Naive thymus-derived CD8-positive, alpha-beta T cell (primary cell): ENCODE measurements at places on chromosomes 3 and 15.

- no peak for DNase-seq
Measured at GRCh38 chr3:172071780-172072330, 32.5 kb downstream of the FNDC3B start.

GRCh38 chr3:21377071-21377769 lies 373.8 kb downstream of the ZNF385D start:
- DNase-seq: no peak

DNA sequence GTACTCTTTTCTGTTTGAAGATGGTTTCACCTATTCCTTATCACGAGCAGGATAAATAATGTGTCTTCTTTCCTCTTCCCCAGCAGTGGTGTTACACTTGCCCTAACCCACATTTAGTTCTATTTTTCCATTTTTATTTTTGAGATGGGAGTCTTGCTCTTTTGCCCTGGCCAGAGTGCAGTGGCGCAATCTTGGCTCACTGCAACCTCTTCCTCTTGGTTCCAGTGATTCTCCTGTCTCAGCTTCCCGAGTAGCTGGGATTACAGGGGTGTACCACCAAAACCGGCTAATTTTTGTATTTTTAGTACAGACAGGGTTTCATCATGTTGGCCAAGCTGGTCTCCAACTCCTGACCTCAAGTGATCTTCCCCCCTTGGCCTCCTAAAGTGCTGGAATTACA lies 372.4 kb downstream of the FOXP1 start:
- no peak for DNase-seq

DNA sequence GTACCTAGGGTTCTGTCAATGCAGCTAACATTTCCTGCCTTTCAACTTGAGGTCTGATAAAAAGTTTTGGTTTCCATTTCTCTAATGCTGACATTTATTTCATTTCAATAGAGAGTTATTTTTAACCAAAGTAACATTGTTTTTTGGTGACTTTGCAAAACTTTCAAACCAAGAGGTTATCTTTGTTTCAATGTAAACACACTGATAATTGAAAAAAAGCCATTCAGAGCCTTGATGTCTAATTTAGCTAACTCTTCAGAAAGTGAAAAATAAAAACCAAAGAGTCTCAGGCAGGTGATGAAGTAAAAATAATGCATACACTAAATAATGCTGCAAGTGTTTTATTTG lies 9.6 kb upstream of the TIPARP start:
- DNase-seq: no peak

- no peak for DNase-seq
Measured at GRCh38 chr15:41862515-41863116, 24.0 kb downstream of the PLA2G4B start.

DNA sequence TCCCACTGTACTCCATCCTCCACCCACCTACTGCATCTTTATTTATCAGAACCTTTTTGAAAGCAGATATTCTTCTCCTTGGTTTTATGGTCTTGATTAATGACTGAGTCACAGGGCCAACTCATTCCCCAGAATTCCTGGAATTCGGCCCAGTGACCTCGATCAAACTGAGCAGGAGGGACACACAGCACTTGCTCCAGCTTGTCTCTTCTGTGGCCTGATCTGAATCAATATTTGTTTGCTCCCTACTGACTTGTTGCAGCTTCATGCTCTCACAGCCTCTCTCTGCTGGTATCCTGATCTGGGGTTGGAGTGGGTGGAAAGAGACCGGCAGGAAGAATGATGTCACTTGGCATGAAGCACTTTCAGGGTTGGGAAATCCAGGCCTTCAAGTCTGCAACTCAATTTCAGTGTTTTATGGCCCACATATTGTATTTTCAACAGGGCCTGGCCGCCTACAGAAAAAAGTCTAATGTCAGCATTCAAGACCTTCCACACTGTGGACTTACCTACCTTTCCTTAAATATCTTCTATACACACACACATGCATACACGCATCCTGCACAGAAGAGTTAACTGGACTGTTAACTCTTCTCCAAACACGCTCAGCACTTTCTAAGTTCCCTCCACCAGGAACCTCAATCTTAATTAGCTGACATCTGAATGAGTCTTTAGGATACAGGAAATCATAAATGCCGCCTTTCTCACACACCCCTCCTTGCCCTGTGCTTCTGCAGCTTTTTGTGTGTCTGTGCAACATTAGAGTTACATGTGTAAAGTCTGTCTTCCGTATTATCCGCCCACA lies 4.6 kb downstream of the ANXA2 start:
- no peak for DNase-seq

- DNase-seq: no peak
Measured at GRCh38 chr3:129014793-129015345, 13.8 kb downstream of the EFCC1 start.

- DNase-seq: no peak
Measured at GRCh38 chr3:147246906-147247305, 159.4 kb downstream of the ZIC4 start.

DNA sequence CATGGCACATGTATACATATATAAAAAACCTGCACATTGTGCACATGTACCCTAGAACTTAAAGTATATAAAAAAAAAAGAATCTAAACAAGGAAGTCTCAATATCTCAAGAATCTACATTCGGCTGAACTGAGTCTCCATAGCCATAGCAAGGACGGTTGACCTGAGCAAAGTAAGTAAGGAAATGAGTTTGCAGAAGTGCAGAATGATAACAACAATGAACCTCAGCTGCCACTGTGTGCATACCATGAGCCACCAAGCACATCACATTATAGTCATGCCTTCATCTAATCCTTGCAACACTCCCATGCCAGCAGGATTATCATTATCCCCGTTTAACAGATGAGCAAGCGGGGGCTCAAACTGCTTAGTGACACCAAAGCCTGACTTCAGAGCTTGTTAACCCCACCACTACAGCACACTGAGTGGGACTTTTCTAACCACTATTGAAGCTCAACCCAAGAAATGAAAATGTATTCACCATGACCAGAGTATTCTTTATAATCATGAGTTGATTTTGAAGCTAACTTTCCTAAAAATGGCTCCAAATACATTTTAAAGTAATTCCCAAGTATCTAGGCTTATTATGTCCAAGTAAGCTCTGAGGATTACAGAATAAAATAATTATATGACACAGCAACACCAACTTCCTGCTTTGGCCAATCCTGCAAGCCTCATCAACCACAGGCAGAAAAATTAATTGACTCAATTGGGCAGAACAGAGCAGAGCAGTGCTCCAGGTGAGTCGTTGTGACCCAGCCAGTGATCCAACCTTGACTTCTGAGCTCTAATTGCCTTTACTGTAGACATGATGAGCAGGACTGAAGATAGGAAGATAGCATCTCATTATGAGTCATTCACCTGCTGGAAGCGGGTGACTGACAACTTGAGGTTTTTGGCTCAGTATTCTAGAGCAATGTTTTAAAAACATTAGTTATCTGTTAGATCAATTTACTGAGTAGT lies 47.3 kb upstream of the IL12A start:
- DNase-seq: no peak

GRCh38 chr3:24316887-24317383 lies 177.7 kb downstream of the THRB start:
- no peak for DNase-seq

DNA sequence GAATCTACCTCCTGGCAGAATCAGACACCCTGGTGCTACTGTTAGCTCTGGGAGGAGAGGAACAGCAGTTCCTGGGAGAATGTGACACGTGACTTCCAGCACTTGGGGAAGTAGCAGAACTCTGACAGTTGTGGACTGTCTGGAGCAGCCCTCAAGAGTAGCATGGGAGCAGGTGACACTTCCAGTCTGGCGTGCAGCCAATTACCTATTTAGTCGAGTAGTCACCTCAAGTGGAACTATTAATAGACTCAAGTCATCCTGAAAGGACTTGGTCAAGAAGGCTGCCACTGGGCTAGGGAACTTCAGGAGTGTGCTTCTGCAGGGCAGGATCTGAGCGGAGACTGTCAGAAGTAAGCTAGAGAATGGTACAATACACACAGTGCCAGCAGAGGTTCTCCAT lies 62.3 kb downstream of the MTHFS start:
- DNase-seq: no peak

DNA sequence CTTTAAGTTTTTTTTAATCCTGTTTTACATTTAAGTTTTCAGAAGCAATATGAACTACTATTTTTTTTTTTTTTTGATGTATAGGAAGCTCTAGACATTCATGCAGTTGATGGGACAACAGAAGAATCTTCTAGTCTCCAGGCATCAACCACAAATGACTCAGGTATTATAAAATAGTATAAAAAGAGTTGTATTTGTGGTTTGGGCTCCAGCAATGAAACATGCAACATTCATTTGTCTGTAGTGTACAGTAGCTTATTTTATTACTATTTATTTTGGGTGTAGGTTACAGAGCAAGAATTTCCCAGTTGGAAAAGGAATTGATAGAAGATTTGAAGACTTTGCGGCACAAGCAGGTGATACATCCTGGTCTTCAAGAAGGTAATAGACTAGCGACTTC lies 38.6 kb downstream of the MGA start:
- no peak for DNase-seq

DNA sequence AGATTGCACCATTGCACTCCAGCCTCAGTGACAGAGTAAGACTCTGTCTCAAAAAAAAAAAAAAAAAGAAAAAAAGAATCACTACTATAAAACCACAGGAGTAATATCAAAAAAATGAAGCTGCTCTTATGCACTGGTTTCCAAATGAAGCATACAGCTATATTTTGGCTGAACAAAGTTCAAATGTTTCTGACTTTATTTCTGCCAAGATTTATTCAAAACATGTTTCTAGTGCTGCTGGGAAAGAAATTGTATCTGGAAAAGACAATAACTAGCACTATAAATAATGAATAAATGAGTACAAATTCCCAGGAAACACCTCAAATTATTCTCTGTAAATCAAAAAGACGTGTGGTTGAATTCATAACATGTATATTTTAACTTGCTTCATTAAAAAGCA lies 102.5 kb upstream of the MME start:
- DNase-seq: no peak

DNA sequence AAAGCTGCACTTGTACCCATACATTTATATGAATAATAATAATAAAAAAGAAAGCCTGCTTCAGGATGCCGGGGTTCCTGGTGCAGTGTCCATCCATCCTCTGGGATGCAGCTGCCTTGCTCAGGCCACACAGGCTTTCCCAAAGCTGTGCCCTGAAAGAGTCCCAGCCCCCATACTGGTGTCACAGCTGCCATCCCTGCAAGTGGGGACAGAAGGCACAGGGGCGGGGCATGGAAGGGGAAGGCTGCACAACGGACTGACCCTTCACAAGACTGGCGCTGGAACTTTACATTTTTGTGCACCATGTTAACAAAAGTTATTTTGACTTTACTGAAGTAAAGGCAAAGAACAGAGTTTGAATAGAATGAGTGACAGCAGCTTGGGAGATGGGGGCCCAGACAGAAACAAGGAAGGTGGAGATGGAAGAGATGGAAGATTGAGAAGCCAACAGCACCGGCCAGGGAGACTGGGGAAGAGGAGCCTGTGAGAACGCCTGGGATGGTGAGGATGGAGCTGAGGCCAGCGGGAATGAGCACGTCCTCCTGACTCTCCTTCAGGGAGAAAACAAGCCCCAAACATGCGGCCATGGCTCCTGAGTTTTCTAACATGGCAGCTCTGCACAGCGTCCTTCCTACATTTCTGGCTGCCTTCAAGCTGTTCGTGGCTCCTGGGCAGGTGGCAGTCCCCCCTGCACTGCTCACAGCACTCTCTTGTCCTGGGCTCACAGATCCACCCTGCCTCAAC lies 73.1 kb downstream of the ABTB1 start:
- DNase-seq: no peak

- no peak for DNase-seq
Measured at GRCh38 chr15:77838061-77838460, 205.3 kb upstream of the LINGO1 start.

DNA sequence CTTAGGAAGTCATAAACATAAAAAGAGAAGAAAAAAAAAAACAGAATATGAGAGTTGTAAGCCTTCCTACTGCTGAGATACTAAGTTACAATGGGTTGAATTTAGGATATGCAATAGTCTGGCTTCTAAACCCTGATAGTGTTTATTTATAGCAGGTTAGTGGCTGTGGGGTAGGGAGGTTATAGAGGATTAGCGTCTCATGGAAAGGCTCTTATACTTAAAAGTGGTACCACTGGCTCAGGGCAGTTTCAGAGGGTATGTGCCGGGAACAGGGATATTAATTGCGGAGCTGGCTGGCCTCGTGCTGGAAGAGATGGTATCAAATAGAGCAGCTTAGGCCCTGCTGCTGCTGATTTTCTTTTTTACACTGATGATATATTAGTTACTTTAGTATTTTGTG lies 60.8 kb downstream of the PFN2 start:
- no peak for DNase-seq

DNA sequence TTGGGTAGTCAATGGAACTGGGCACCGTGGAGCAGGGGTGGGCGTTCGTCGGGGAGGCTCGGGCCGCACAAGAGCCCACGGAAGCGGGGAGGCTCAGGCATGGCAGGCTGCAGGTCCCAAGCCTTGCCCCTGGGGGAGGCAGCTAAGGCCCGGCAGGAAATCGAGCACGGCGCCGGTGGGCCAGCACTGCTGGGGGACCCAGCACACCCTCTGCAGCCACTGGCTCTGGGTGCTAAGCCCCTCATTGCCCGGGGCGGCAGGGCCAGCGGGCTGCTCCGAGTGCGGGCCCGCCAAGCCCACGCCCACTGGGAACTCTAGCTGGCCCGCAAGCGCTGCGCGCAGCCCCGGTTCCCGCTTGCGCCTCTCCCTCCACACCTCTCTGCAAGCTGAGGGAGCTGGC lies 21.5 kb upstream of the C2CD4B start:
- no peak for DNase-seq

GRCh38 chr15:98452238-98452637 lies 196.1 kb upstream of the IGF1R start:
- no peak for DNase-seq

DNA sequence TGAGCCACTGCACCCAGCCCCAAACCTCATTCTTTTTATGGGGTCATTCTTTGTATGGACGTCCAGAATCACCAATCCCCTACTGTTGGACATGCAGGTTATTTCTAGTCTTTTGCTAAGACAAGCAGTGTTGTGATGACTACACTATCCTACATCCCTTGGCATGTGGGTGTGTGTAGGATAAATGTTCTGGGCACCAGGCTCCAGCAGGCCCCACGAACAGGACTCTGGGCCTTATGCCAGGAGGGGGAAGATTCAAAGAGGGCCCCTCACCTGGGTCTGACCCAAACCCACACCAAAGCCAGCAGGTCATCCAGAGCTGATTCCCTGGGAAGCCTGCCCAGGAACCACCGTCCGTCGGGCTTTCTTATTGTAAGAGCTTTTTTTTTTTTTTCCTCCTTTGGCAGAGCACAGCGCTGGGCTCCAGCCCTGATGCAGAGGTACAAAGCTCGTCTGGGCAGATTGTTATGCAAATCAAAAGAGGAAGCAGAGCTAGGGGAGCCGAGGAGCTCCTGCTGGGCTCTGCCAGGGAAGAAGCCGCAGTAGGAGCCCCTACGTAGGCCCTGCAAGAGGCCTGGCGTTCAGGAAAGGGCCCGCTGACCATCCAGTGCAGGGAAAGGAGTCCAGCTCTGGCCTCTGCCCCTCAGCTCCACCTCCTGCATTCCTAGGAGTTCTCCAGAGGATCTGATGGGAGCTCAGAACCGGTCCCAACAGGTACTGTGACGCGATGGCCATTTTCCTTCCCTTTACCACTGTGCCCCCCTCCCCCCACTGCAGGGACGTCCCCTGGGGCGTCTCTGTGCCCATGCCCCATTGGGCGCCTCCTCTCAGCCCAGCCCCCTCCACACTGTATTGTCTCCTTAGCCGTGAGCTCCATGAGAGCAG lies 29.0 kb upstream of the FURIN start:
- DNase-seq: no peak
